HFFc6 (cell line): ENCODE measurements at places on chromosomes 1 and 21. TPM values are rescaled to one million over a fixed set of nuclear protein-coding genes. Genes with fewer than 3 reads are reported as not detected.

- no peaks in the 10 kb centered on the region for H3K36me3 ChIP-seq
- no peaks in the 10 kb centered on the region; the same call in 1 of the 2 replicates for H3K27me3 ChIP-seq
- no peak overlapping the region for H3K4me3 ChIP-seq
- H3K27ac ChIP-seq = no peak overlapping the region
Observed at GRCh38 chr1:234022302-234022701, 117.8 kb downstream of the SLC35F3 start.

DNA sequence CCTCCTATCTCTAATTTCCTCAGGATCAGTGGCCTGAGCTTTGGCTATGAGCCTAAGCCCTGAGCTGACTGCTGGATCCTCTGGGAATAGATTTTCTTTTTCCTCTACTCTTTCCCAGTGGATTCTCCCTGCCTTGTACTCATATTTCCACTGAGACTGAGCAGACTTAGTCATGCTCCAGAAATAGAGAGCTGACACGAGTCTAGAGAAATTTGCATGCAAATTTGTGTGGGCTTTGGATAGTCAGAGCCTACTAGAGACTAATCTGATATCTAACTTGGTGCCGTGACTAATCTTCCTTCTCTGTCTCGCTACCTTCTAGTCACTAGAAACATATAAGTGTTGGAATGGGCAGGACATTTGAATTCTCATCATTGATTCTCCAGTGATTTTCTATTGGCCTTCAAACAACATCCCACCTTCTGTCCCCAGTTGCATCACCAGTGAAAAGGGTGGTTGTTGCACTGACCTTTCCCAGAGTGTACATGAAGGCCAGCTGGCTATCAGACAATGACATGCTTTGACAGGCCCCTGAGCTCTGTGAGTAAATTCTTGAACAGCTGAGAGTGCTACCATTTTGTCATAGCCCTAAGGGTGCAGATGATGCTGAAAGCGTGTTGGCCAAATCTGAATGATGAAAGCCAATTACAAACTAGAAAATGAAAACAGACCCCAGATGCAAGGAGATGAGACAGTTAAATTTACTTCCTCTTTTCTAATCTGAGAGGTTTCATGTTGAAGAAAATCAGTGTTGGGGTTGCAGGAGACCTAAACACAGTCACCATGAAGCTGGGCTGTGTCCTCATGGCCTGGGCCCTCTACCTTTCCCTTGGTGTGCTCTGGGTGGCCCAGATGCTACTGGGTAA, at the start of gene FCRLA:
FCRLA (plus strand) TSS at position 748 of the 866 bp plus-strand sequence; CDS start at position 784, 36 bp downstream.
- H3K4me3 ChIP-seq = 0 out of 2 replicates have a peak within 1 kb of the TSS, but pooled peaks have one; percentile 40
- no peak within 1 kb of the TSS for H3K27ac ChIP-seq
- H3K36me3 ChIP-seq = no peaks in the 10 kb centered on the region
- peaks cover 8% of the 10 kb centered on the region; the same call in 1 of the 2 replicates for H3K4me1 ChIP-seq

Gene OR2L13
- total RNA-seq = not detected in 3 replicates

- H3K36me3 ChIP-seq = no peaks in the 10 kb centered on the region
- H3K4me3 ChIP-seq = no peak overlapping the region
- DNase-seq = no peak
- H3K27ac ChIP-seq = no peak overlapping the region
Observed at GRCh38 chr1:118039170-118039569, 109.6 kb downstream of the WDR3 start.

GRCh38 chr1:230327892-230328284, 98.2 kb downstream of the PGBD5 start:
- H3K4me3 ChIP-seq = no peak overlapping the region
- no peaks in the 10 kb centered on the region for H3K36me3 ChIP-seq
- no peak for DNase-seq

Gene PTGFR
- total RNA-seq = 11.8 and 15.6 TPM in 2 replicates

- H3K4me3 ChIP-seq = no peak overlapping the region
- no peaks in the 10 kb centered on the region for H3K36me3 ChIP-seq
- H3K27me3 ChIP-seq = peaks cover 3% of the 10 kb centered on the region
- H3K27ac ChIP-seq = no peak overlapping the region
Observed at GRCh38 chr1:226041419-226041818, 21.1 kb upstream of the H3-3A start.

DNA sequence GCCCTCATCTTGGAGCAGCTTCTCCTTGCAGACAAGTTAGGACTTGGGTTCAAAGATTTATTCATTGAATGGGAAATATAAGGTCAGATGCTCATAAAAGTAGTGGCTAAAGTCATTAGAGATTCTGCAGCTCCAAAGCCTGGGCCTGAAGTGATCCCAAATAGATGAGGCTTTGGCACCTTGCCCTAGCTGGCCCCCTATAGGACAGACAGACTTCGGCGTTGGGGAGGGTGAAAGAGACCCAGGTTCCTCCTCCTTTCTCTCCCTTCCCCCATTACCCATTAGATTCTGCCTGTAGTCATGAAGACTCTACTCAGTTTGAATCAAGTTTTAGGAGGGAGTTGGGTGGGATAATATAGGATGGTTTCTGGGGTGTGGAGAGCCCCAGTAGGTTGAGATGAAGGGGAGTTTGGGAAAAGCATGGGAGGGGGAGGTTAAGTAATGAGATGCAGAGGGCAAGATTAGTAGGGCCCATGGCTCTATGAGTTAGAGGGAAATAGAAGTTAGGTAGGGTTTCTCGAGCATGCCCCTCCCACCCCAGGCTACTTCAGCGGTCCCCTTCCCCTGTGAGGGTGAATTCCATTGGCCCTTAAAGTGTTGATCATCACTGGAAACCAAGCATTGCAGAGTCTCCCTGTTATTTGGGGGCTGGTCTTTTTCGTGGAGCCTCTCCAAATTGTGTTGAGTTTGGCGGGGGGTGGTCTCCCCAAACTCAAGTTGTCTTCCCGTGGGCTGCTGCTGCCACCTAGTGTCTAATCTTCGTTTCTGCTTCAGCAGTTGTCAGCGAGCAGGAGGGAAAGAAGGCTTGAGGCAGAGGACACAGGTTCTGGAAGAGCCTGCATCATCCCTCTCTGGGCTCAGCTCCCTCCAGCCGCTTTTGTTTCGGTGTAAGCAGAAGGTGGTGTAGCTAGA, 2.1 kb upstream of the AHDC1 start:
- H3K36me3 ChIP-seq = no peaks in the 10 kb centered on the region
- H3K27me3 ChIP-seq = no peaks in the 10 kb centered on the region; the same call in 1 of the 2 replicates
- H3K4me3 ChIP-seq = no peak overlapping the region
- peak overlapping the region; percentile 54 for H3K27ac ChIP-seq
- peaks cover 21% of the 10 kb centered on the region for H3K4me1 ChIP-seq

GRCh38 chr1:110281363-110282290, 57.5 kb upstream of the RBM15 start:
- DNase-seq = peak; percentile 20
- peaks cover 21% of the 10 kb centered on the region for H3K27me3 ChIP-seq
- no peak overlapping the region for H3K4me3 ChIP-seq
- peaks cover 41% of the 10 kb centered on the region for H3K4me1 ChIP-seq
- no peaks in the 10 kb centered on the region for H3K36me3 ChIP-seq

- DNase-seq = no peak
- H3K36me3 ChIP-seq = peaks cover 4% of the 10 kb centered on the region; the same call in 1 of the 2 replicates
- no peaks in the 10 kb centered on the region for H3K27me3 ChIP-seq
- H3K4me3 ChIP-seq = no peak overlapping the region
- H3K4me1 ChIP-seq = peaks cover under 1% of the 10 kb centered on the region
Observed at GRCh38 chr1:93694819-93695218, 13.2 kb upstream of the BCAR3 start.

- no peak for DNase-seq
- no peak overlapping the region for H3K4me3 ChIP-seq
- peaks cover 2% of the 10 kb centered on the region for H3K27me3 ChIP-seq
- peaks cover 3% of the 10 kb centered on the region for H3K4me1 ChIP-seq
Observed at GRCh38 chr1:214303141-214303930, 22.4 kb downstream of the SMYD2 start.
